ENCODE measurements at places on chromosomes 4 and X.
A peak's percentile ranks its signal among the peaks of the same experiment; 100 is the strongest.

DNA sequence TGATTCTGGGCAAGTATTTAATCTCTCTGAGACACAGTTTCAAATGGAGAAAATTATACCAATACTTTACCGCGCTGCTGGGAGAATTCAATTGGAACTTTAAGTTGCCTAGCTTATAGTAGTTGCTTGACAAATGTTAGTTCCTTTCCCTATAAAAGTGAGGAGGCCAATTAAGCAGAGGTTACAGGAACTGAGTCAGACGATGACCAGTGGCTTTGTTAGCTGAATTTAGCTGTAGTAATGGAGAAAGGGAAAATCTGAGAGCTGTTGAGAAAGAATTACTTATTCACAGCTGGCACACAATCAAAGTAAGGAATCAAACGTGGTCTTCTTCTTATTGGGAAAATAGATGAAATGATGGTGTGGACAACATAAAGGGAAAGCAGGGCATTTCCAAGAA lies 29.6 kb downstream of the SMARCA1 start:
- no peak for DNase-seq

DNA sequence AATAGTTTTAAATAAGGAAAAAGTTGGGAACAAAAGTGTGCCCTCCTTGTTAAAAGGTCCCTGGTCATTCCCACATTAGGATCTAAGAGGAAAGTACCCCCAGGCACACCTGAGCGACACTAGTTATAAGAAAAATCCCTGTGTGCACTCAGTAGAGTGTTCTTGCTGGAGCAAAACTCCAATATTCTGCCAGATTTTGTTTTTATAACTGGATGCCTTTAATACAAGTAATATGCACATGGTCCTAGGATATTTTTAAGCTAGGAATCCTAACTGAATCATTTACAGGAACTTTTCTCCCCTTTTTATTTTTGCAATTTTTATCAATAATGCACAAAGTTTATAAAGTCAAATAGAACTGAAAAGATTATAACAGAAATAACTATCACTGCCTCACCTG lies 68.6 kb downstream of the BEND4 start:
- DNase-seq: no peak

- no peak for DNase-seq
These were observed 40.2 kb upstream of the CD99 start for GRCh38 chrX:2650865-2651264.

DNA sequence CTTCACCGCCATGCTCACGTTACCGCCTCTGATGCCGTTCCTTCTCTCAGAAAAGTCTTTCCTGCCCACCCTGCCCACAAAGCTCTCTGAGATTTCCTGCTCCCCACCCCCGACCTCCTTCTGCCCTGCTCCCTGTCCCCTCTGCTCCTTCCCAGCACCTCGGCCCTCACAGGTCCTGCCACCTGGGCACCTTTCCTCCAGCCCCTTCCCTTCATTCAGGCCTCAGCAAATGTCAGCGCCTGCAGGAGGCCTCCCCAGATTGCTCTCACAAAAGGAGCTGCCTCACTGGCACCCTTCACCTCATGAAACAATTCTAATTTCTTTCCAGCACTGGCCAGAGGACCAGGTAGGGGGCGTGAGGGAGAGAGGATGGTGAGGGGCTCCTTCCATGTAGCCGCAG lies 33.6 kb upstream of the MXD4 start:
- no peak for DNase-seq

- DNase-seq: peak; percentile 12
These were observed 20.1 kb upstream of the CSF2RA start for GRCh38 chrX:1248331-1249061.

DNA sequence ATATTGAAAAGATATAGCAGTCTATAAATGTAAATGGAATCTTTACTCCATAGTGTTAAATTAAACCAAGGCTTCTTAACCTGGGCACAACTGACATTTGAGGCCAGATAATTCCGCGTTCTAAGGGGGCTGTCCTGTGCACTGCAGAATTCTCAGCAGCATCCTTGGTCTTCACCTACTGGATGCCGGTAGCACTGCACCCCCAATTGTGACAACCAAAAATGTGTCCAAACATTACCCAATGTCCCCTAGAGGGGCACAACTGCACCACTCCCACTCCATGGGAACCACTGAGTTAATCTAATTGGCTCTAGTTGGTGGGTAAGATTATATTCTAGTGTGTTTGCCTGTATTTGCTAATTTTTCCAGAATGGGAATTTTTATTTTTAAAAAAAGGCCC lies 16.6 kb downstream of the AP1S2 start:
- no peak for DNase-seq

- DNase-seq: no peak
These were observed 4.8 kb upstream of the CXCL1 start for GRCh38 chr4:73864365-73864764.

- no peak for DNase-seq
These were observed 711.9 kb upstream of the ATOH1 start for GRCh38 chr4:93116624-93117023.

DNA sequence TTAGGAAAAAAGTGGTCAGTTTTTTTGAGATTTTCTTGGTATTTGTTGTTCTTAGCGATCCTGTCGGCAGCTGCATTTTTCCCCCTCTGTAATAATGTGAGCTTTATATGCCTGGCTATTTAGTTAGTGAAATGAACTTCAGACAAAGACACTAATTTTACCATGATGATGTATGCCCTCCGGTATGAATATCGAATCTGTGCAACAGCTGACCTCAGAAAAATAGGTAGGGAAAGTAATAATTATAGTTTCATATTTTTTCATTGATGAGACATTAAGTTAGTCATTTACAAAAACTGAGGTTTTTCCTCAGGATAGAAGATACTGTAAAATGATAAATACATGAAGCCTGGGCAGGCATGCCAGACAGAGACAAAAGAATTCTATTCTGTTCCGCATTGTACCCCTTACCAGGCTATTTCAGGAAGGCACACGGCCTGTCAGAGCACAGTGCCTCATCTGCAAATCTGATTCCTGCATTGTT lies 155.8 kb downstream of the SHROOM3 start:
- no peak for DNase-seq

- DNase-seq: no peak
These were observed 36.7 kb downstream of the CHRDL1 start for GRCh38 chrX:110758781-110759422.

DNA sequence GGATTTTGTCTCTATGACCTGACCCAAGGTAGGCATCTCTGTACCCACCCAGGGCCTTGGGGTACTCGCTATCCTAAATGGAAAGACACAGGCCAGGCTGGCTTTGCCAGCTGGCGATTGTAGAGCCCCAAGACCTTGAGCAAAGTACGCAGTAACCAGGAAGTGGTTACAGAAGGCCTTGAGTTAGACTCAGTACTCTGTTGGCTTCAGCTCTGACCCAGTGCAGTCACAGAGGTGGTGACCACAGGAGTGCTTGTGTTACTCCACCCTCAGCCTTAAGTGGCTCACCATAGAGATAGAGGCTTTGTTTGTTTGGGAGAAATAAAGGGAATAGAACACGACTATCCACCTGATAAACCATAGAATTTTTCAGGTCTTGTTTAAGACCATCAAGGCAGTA lies 880.5 kb upstream of the POU3F4 start:
- DNase-seq: no peak

GRCh38 chrX:107484002-107484726 lies 34.7 kb downstream of the FRMPD3 start:
- no peak for DNase-seq

DNA sequence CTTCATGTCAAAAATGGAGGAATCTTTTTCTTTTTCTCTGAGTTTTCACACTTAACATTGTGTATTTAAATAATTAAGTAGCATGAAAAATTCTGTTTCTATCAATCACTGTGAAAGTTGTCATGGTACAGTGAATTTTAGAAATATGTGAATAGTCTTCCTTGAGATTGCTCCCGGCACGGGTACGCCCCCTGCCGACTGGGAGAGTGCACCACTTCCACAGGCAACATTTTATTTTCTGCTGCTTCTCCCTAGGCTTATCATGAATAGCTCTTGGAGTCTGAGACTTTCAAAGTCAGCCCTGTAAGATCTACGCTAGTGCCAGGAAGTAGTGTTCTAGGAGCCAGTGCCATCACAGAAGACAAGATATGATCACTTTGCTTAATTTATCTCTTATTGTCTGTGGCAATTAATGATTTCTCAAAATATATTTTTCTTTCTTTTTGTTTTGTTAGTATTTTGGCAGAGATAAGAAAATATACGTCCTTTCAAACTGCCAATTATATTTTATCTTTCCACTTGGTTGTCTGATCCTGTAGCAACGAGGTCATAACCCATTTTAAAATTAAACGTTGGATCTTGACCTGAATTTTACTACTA lies 763.8 kb upstream of the AADAT start:
- DNase-seq: no peak

- DNase-seq: no peak
These were observed 311.8 kb upstream of the SMIM31 start for GRCh38 chr4:164442180-164442579.
